Stimulated activated CD8-positive, alpha-beta memory T cell treated with anti-CD3 and anti-CD28 coated beads, Interleukin-4, amount 100 ng/mL, for 4 hours (primary cell): ENCODE measurements at places on chromosomes 2 and 18.

DNA sequence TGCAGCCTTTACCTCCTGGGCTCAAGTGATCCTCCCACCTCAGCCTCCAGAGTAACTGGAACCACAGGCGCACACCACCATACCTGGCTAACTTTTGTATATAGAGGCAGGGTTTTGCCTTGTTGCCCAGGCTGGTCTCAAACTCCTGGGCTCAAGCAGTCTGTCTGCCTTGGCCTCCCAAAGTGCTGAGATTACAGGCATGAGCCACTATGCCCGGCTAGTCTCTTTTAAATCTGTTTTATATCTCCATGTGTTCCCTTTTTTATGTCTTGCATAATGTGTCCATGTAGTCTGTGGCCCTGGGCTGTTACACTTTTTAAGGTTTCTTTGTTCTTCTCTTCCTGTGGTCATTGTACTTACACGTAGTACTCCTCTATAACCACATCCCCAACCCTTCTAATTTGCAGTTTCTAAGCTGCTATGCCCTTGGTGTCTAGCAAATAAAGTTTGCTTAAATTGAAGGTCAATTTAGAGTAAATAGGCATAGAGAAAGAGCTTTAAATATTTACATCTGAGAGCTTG lies 168.2 kb downstream of the MCFD2 start:
- no peak for DNase-seq

DNA sequence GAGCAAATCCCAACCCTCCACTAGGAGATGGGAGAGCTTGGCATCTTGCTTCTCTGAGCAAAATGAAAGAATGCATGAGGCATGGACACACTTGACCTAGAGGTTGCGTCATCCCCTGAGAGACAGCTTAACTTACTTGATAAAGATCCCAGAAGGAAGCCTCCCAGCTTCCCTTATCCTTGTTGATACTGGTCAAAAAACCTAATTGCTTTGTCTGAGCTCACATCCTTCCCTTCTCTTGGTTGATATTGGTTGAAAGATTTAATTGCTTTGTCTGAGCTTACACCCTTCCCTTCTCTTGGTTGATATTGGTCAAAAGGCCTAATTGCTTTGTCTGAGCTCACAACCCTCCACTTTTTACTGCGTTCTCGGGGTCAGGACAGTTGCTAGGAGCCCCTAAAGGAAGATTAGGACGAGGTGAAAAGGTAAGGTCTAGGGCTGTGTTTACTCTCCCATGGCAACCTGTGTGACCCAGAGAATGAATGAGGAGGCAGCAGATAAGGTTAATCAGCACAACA lies 12.2 kb upstream of the BOD1L2 start:
- no peak for DNase-seq

DNA sequence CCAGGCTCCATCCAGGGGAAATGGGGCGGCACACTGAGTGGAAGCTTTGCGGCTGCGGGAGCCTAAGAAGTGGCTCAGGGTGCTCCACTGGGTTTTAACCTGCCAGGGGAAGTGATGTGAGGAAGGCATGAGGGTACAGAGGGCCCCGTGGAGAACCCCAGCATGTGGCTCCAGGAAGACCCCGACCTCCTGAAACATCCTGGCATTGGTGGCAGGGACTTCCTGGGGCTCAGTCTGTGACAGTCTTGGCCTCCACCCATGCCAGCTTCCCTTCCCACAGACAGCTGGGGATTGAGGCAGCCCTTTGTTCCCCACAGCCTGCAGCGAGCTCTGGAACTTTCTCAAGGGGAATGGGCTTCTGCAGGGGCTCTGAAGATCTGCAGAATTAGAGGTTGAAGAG lies 146.6 kb downstream of the TNS1 start:
- no peak for DNase-seq

GRCh38 chr2:218298314-218298875 lies 6.1 kb upstream of the TMBIM1 start:
- no peak for DNase-seq

DNA sequence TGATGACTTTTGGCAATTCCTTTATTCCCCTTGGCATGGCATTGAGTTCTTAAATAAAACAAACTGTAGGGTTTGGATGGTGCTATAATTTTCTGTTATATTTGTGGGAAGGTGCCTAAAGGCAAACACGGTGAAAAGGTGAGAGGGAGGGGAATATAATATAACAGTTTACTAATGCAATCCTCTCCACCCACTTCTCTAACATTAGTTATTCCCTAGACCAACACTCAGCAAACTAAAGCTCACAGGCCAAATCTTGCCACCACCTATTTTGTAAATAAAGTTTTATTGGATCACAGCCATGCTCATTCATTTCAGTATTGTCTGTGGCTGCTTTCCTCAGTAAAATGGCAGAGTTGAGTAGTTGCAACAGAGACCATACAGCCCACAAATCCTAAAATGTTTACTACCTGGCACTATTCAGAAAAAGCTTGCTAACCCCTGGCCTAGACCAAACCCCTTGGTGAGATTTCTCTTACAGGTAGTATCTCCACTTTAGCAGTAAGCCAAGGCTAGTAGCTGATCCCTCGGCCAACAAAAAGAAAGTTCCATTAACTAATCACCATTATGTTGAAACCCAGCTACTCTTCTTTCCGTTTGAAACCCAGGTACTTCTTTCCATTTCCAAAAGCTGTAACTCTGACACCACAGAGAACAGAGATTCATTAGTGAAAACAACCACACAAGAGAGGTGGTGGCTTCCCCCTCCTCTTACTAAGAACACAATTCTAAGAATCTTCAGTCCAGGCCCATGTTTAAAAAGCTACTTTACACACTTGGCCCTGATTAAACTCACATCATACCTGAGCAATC lies 136.1 kb upstream of the CHAC2 start:
- DNase-seq: no peak

GRCh38 chr2:6342273-6342920 lies 523.3 kb downstream of the CMPK2 start:
- no peak for DNase-seq
